ENCODE measurements at places on chromosomes 11 and 22.

GRCh38 chr11:86669424-86669823 lies 3.0 kb downstream of the ME3 start:
- DNase-seq, result no peak

GRCh38 chr11:32231909-32232493 lies 141.1 kb downstream of the RCN1 start:
- no peak for DNase-seq

DNA sequence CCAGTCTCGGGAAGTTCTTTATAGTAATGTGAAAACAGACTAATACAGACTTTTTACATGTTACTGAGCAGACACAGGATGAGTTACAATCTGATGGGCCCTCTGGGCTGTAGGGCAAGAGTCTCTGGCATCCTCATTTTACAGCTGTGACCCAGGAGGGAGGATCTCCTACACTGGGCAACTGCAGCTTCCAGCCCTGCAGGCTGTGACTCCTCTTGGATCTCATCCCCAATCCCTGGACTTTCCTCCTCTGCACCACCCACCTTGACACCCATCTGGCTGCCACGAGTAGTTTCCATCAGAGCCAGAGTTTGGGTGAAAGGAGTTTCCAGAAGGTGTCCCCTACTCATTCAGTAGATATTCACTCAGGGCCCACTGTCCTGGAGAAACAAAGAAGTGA lies 48.9 kb upstream of the MYEOV start:
- no peak for DNase-seq

- no peak for DNase-seq
These were observed 8.7 kb downstream of the TSKU start for GRCh38 chr11:76791861-76792260.

GRCh38 chr11:17734986-17735817 lies 621 bp downstream of the KCNC1 start:
- no peak for DNase-seq

- DNase-seq, result no peak
These were observed 19.4 kb upstream of the CCDC179 start for GRCh38 chr11:22879630-22880029.

DNA sequence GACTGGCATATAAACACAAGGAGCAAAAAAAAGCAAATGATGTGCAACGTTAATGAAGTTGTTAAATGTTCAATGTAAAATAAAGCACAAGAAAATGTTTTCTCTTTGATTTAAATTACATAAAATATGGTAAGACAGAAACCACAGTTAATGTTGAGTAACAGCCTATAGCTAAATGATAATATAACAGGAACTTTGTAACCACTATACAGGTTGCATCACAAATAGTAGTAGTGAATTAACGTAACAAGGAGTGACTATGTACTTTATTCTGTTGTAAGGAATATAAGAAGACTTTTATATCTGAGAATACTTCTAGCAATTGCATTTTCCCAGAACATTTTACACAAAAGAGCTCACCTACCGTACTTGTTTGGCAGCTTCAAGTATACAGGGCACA lies 16.9 kb downstream of the SAAL1 start:
- no peak for DNase-seq

DNA sequence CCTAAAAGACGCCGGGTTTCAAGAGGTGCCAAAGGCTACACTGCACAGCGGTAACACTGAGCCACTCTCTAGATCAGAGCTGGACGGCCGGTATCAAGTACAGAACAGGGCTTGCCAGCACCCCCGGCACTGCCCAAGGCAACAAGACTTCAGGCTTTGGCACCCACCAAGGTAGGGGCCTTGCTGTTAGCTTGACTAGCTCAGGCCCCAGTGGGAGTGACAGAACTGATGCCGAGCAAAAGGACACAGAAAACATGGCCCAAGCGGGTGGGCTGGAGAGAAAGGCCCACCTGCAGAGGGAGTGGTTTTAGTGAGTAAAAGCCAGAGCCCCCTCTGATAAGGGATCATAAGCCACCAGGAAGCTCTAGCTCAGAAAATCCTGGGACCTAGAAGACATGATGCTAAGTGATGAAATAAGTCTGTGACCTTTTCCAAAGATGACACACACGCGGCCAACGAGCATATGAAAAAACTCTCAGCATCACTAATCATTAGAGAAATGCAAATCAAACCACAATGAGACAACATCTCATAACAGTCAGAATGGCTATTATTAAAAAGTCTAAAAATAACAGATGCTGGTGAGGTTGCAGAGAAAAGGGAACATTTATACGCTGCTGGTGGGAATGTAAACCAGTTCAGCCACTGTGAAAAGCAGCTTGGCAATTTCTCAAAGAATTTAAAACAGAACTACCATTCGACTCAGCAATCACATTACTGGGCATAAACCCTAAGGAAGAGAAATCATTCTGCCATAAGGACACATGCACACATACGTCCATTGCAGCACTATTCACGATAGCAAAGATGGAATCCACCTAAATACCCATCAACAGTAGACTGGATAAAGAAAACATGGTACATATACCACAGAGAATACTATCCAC lies 12.9 kb downstream of the EHD1 start:
- DNase-seq, result no peak

DNA sequence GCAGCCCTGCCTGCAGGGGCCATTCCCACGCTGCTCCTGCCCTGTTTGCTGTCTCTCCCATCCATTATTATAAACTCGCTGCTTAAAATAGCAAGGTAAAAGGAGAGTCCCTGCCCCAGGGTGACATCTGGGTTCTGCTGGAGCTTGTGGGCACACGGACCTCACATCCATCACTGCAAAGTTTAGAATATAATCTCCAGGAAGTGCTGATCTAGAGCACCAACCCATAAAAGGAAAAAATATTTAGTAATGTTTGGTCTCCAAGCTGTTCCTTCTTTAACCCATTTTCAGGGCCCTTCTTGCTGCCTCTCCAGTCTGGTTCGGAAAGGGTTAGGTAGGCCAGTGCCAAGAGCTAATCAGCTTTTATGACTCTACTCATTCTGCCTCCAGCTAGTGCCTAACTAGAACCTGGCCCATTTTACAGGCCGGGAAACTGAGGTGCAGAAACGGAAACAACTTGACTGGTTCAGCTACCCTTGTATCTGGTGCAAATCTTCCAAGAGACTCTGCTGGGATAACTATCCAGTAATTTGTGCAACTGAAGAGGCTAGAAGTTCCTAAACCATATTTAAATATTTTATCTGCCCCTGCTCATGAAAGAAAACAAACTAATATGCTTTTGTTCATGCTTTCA lies 37.5 kb downstream of the IRAG1 start:
- no peak for DNase-seq

- DNase-seq, result no peak
These were observed 3.4 kb downstream of the RCE1 start for GRCh38 chr11:66846671-66847091.

DNA sequence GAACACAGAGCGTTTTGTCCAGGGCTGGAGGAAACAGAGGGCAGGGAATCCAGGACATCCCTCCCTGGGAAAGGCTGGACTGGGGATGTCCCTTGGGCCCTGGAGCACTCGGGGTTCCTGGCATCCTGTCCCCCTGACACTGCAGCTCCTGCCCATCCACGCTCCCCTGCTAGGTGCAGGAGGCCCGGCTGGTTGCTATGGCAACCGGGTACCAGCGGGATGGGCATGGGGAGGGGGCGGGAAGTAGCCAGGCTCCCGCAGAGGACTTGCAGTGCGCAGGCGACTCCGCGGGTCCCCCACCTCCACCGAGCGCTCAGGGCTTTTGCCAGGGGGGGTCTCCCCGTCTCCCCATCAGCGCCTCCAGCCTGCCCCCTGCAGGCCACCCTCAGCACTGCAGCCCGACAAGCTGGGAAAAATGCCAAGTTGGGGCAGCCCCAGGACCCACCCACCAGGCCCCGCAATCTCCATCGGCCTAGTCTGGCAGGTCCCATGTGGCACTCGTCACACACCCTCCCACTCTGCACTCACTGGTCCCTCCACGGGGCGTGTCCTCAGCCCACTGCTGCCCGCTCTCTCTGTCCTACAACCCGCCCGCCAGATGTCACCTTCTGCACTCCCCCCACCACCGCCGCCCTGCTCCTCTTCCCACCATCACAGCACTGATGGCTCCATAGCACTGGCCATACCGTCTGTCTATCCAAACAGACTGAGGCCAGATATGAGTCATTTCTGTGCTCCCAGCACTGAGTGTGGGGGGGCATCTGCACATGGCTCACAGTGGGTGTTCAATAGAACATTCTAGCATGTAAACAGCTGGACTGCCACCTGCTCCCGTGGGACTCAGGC lies 31.5 kb downstream of the KIAA0930 start:
- DNase-seq, result no peak

- no peak for DNase-seq
These were observed 78.5 kb downstream of the TENM4 start for GRCh38 chr11:79362206-79362757.

- no peak for DNase-seq
These were observed 102.2 kb downstream of the MICAL3 start for GRCh38 chr22:17921871-17922821.

- DNase-seq, result no peak
These were observed 19.3 kb upstream of the MRGPRX2 start for GRCh38 chr11:19079643-19080440.

DNA sequence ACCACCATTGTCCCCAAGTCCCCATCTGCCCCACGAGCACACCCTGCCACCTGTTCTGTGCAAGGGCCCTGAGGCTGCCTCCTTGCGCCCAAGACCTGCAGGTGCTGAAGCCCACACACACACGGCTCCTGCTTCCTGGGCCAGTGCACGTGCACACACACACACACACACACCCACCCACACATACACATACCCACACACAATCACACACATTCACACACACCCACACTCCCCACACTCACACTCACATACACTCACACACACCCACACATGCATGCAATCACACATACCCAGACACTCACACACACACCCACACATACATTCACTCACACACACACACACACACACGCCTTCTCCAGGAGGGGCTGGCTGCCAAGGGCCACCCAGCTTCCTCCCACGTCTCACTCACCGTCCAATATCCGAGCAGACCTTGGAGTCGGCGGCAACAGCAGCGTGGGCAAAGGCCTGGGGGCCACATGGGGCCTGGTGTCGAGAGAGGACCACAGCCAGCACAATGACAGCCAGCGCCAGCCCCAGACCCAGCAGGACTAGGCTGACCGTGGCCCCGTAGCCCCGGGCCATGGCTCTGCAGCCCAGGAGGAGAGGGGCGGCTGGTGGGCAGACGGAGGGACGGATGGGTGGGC lies 616 bp downstream of the GGT5 start:
- no peak for DNase-seq

DNA sequence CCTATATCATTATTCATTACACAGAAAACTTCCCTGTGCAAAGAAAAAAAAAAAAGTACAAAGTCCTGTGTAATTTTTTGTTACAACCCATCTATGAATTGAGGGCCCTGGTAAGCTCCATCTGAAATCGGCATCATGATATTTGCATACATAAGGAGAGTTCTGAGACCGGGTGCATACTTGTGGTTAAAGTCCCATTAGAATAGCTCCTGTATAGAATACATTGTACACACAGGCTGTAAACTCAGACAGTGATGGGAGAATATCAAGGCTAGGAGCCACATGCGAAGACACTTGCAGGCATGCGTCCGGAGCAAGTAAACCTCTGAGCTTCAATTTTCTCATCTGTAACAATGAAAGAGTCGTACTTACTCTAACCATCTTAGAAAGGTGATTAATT lies 353.2 kb downstream of the ETS1 start:
- DNase-seq, result no peak

DNA sequence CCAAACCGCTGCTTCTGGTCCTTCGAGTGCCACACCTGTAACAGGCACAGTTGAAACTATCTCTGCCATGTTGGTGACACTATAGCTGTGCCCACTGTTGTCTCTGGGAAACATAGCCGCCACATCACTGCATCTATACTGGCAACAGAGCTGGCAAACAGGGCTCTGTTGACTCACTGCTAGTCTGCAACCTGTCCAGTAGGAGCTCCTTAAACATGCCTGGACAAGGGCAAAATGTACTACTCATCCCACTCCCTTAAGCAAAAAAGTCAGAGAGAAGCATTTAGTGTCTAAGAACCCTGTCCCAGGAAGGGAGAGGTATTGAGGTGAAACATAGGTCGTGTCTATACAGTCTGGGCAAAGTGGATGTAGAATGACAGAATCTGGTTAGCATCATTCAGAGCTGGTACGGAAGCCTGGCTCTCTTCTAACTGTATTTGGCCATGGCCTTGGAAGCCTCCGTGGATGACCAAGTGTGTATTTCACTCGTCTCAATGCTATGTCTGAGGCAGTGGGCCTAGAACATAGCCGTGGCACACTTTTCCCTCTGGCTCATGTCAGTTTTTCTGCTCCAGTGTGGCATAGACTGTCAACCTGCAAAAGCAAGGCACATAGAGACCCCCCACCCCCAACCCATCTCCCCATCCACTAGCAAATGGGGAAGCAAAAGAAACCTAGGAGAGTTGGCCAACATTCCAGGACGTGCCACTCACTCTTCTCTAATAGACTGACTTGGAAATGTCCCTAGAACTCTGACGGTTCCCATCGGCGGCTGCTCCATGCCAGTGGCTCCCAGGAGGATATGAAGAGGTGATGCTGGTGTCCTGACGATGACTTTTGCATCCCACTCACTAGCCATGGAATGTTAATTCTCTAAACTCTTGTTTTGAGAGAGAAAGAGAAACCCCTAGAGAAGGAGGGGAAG lies 21.4 kb upstream of the PISD start:
- DNase-seq, result no peak

- DNase-seq, result no peak
These were observed 20.1 kb upstream of the NNMT start for GRCh38 chr11:114276077-114276476.

- DNase-seq, result no peak
These were observed 93.2 kb upstream of the SYT13 start for GRCh38 chr11:45379162-45379863.

DNA sequence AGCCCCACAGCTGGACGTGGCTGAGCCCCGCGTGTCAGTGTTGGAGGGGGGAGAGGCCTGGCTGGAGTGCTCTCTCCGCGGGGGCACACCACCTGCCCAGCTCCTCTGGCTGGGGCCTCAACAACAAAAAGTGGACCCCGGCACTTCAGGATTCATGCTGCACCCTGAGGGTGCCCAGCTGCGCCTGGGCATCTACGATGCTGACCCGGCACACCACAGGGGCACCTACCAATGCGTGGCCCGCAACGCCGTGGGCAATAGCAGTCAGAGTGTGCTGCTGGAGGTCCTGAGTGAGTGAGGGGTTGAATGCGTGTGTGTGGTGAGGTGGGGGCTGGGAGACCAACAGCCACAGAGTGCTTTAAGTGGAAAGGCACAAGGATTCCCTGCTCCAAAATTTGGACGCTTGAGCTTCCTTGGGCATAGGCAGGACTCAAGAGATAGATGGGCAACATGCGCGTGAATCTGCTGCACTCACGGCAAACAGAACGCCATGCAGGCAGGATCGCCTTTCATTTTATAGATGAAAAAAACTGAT lies 7.6 kb downstream of the VSIG10L2 start:
- no peak for DNase-seq

Measured in stimulated activated CD4-positive, alpha-beta T cell treated with anti-CD3 and anti-CD28 coated beads, Interleukin-1b, Interleukin-23, amount 100 ng/mL, for 24 hours (primary cell).